ENCODE measurements at places on chromosomes 16 and 17. TPM values are rescaled to one million over a fixed set of nuclear protein-coding genes. Genes with fewer than 3 reads are reported as not detected.

ATXN2L gene
- total RNA-seq: 92.0 TPM

SMIM36 gene
- total RNA-seq: not detected

CHRNB1 gene
- total RNA-seq: 6.4 TPM

GSDMA gene
- not detected for total RNA-seq

TP53TG3C gene
- total RNA-seq: 0.27 TPM

- no peak for DNase-seq
These were observed 7.6 kb downstream of the HDAC5 start for GRCh38 chr17:44115585-44116415.

- peak; percentile 87 for DNase-seq
These were observed at the start of gene TENT4B for GRCh38 chr16:50152807-50153595. Gene TENT4B, plus strand, starts transcription at chr16:50153306. Its CDS starts 316 bp downstream, at chr16:50153622.

DNA sequence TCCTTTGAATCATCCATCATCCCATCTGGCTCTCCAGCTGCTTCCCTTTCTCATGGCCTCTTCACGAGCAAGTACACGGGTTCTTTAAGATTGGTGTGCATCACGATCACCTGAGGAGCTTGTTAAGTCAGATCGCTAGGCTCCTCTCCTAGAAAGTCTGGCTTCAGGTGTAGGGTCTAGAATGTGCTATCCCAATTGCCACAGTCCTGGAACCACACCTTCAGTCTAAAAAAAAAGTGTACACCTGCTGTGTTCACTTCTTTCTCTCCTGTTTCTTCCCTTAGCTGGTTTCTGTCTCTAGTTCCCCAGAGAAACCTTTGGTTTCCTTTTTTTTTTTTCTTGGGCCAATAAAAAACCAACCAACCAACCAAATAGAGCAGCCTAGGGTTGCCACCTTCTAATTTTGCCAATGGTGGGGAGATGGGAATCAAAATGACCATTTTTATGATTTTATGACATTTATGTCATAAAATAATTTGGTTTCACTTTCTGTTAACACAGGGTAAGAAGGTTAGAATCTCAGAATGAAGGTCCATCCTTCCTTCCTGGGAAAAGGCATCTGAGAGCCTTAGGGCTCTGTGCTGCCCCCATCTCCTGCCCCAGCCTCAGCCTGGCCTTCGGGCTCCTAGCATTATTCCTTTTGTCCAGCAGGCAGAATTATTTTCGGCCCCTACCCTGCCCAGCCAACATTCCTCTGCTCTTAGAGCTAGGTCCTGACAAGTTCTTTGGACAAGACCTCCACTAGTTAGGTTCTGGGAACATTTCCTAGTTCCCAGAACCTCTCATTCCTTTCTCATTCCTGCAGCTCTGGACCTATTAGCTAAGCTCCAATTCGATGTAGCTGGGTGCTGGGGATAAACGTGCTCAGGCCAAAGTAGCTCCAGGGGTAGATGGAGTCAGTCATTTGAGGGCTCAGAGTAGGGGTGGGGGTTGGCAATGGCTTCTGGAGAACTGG, 1.9 kb upstream of the GGT6 start:
- no peak for DNase-seq

- DNase-seq: peak; percentile 92
These were observed at the start of gene FOXJ1 for GRCh38 chr17:76141212-76142038. Gene FOXJ1, minus strand, starts transcription at chr17:76141245. Its CDS starts 850 bp downstream, at chr17:76140395.

GRCh38 chr17:50514936-50515702, 6.9 kb downstream of the MYCBPAP start:
- DNase-seq: no peak

- DNase-seq: no peak
These were observed 823 bp upstream of the CD2BP2 start for GRCh38 chr16:30355954-30356308.

DNA sequence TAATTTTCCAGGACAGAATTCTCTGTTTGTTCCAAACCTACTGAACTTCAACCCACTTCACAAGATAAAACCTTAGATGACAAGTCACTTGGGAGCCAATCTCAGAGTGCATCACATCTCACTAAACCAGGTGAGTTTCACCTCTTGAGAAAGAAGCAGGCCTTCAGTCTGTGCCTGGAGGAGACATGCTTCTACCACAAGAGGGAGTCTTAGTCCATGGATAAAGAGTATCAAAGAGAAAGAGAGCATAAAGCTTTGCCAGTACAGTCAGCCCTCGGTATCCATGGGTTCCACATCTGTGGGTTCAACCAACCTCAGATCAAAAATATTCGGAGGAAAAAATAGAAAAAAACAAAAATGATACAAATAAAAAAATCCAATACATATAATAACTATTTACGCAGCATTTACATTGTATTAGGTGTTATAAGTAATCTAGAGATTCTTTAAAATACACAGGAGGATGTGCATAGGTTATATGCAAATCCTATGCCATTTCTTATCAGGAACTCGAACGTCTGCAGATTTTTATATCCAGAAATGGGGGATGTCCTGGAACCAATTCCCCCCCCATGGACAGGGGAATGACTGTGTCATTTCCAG, 37.7 kb downstream of the DUSP14 start:
- DNase-seq: no peak

DNA sequence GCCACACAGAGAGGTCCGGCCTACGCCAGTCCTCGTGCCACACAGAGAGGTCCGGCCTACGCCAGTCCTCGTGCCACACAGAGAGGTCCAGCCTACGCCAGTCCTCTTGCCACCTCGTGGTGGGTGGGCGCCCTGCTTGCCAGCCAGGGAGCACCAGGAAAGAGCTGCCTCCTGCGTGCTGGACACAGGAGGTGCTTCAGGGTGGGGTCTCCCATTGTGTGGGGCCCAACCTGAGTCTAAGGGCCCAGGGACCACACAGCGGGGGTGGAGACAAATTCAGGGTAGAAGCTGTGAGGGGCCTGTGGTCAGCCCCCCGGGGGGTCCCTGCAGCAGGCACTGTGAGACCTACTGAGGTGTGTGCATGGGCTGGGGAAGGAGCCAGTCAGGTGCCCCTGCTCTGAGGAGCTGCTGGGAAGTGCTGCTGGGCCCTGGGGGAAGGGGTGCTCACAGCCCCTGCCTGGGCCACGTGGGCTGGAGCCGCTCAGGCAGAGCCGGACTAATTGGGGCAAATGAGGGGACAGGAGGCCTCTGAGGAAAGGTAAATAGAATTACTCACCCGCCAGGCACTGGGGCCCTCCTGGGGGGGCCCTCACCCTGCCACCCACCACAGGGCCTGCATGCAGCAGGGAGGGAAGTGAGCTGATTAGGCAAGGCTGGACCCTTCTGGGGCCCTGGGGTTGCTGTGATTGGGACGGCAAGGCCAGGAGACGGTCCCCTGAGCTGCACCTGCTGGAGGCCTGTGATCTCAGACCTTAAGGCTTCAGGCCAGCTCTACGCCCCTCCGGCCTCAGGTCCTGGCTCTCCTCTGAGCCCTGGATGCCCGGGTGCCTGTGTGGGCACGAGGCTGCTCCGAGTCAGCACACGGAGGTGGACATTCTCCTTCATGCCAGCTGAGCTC, 11.0 kb downstream of the GCGR start:
- DNase-seq: no peak

DNA sequence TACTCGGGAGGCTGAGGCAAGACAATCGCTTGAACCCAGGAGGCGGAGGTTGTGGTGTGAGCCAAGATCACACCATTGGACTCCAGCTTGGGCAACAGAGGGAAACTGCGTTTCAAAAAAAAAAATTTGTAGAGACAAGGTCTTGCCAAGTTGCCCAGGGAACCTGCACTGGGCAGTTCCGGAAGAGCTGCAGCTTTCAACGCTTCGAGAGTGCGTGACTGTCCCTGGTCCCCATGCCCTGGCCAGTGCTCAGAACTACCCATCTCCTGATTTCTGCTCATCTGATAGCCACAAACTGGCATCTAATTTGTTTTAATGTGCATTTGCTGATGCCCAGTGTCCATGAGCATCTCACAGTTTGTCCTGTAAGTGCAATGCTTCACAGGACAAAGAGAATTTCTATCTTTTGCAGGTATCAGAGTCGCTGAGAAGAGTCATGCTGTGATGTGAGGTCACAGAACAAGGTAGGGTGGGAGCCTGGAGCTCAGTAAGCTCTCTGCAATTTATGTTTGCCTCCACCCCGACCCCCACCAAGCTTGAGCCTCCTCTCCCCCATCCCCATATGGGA, 3.9 kb downstream of the ACTG1 start:
- DNase-seq: no peak

GRCh38 chr17:59094861-59095530, 11.7 kb downstream of the TRIM37 start:
- no peak for DNase-seq

DNA sequence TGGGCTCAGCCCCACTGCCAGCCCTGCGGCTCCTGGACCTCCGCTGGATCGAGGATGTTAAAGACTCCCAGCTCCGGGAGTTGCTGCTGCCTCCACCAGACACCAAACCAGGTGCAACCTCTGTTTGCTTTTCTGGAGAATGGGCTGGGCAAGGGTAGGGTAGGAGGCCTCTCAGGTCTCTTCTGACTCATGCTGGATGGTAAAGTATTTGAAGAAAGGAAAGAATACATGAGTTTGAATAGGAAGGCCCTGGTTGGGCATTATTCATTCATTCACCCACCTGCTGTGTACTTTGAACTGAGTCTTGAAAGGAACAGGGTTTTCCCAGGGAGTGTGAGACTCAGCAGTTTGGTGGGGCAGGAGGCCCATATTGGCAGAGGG, 6.5 kb upstream of the ORAI3 start:
- DNase-seq: no peak

DNA sequence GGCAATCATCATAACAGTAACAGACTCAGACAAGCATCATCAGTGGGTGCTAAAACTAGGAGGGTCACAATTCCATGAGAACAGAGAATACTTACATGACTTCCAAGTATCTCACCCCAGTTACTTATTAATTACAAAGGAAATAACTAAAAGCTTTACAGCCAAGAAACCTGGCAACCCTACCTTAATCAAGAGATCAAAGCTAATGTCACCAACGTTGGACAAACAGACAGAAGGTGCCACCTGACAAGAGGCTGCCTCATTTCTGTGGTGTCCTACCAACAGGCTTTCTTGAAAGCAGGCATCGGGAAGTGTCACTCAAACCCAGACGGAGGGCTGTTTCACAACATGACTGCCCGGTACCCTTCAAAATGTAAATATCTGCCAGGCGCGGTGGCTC, 84.6 kb downstream of the RMI2 start:
- DNase-seq: peak; percentile 56

DNA sequence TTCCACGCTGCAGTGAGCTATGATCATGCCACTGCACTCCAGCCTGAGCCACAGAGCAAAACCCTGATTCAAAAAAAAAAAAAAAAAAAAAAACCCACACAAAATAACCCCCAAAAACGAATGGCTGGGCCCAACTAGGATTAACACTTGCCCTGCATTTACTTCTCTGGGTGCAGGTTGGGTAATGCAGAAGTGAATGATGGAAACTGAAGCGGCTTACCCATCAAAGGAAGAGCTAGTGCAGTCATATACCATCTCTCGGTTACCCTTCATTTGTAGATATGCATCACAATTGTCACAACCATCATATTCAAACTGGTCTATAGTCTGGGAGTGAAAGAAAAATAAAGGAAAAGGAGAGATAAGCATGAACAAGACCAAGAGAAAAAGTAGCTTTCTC, 819 bp downstream of the SUPT4H1 start:
- no peak for DNase-seq

DNA sequence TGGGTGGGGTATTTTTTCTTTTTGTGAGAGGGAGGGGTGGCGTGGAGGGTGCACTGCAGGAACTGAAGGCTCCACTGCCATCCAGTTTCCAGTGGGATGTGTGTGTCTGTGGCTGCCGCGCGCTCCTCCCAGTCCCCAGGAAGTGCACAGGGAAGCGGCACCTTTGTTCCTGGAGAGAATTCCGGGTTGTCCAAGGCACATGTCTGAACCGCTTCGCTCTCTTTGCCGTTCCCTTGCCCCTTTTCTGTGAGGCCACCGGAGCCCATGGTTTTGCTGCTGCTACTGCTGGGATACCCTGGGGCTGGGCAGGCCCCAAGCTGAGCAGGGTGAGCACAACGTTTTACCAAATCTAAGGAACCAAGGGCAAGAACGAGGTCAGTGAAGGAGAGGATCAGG, 19.5 kb downstream of the ACSF3 start:
- DNase-seq: no peak

DNA sequence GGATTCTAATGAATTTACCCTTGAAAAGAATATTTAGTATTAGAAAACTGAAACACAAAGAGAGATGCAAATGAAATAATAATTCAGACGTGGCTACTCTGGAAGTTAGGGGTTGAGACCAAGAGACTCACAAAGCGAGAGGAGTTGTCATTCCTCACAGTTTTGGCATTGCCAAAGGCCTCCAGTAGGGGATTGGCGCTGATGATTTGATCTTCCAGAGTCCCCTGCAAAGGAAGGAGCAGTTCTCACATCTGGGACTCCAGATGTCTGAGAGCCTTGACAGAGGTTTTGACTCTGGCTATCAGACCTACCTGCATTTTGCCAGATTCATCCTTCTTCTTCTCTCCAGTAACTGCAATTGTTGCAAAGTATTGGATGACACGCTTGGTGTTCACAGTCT, 6.6 kb downstream of the MYH8 start:
- DNase-seq: no peak

DNA sequence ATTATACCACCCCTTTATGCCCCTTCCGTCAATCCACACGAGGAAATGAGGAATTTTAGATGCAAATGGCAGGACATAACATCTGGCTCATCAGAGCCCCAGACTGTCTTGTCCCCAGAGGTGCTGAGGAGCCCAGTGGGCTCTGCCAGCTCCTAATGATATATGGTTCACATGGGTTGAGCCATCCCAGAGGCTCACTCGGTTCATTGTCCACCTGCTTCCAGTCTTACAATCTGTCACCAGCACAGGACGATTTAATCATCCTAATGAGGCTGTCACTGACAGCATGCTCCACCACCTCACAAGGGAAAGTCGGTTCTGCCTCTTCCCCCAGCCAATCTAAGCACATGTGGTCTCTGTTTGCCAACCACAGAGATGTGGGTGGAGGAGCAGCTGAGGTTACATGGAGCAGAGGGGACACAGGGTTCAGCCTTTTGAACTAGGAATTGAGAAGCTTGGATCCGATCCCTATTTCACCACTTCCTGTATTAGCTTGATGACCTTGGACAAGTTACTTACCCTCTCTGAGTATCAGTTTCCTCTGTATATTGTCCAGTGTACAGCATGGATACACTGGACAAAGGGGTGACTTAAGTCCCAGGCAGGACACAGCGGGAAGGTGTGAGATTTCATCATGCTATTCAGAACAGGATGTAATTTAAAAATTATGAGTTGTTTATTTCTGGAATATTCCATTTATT, 27.0 kb upstream of the DHX8 start:
- DNase-seq: no peak

DNA sequence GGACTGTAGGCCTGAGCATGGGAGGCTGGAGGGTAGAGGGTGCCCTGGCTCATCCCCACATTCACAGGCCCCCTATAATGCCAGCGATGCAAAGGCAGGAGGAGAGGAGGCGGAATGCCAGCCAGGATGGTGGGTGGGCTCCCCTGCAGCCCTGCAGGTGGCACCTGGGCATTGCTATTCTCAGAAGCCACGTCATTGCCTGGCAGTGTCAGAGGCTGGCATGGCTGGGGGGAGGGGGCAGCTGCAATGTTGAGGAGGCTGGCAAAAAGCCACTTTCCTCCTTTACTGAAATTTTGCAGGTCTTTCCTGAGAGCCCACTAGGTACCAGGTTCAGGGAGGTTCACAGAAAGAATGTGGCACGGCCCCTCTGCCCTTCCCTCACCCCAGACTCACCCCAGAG, 36.2 kb downstream of the RAB11FIP4 start:
- DNase-seq: no peak
